WTC11 (cell line): ENCODE measurements at places on chromosomes 16 and 17. TPM values are rescaled to one million over a fixed set of nuclear protein-coding genes. Genes with fewer than 3 reads are reported as not detected.

DPEP3 gene
- 1.6 to 2.7 TPM (median 2.5 TPM) in 3 replicates for total RNA-seq

SLC25A10 gene
- total RNA-seq = 34.0 to 38.7 TPM (median 37.9 TPM) in 3 replicates

KRT32 gene
- not detected in 3 replicates for total RNA-seq

MEOX1 gene
- total RNA-seq = 0.16 TPM in 1 of 3 replicates, not detected in the others

NUFIP2 gene
- total RNA-seq = 87.1 to 93.1 TPM (median 90.5 TPM) in 3 replicates

ATAD5 gene
- 24.7 to 26.0 TPM (median 25.0 TPM) in 3 replicates for total RNA-seq

GDPD3 gene
- 1.5 to 2.5 TPM (median 1.8 TPM) in 3 replicates for total RNA-seq

JPH3 gene
- 37.9 to 41.2 TPM (median 39.0 TPM) in 3 replicates for total RNA-seq

- no peaks in the 10 kb centered on the region for H3K27me3 ChIP-seq
- no peaks in the 10 kb centered on the region for H3K4me1 ChIP-seq
- no peak for DNase-seq
Measured at GRCh38 chr17:82188001-82188961, 24.4 kb downstream of the CCDC57 start.

- H3K4me1 ChIP-seq = peaks cover 15% of the 10 kb centered on the region
- peaks cover 28% of the 10 kb centered on the region for H3K27me3 ChIP-seq
- no peak overlapping the region for H3K4me3 ChIP-seq
- H3K27ac ChIP-seq = no peak overlapping the region
- no peak for DNase-seq
- H3K36me3 ChIP-seq = no peaks in the 10 kb centered on the region
Measured at GRCh38 chr16:88687676-88688012, 1.3 kb upstream of the SNAI3 start.

GRCh38 chr17:67942810-67943209 lies 53.5 kb downstream of the C17orf58 start:
- H3K36me3 ChIP-seq = peaks cover 85% of the 10 kb centered on the region
- no peak for DNase-seq
- no peak overlapping the region for H3K4me3 ChIP-seq
- H3K4me1 ChIP-seq = no peaks in the 10 kb centered on the region
- H3K27ac ChIP-seq = no peak overlapping the region

GRCh38 chr17:29914819-29915537 lies 15.1 kb downstream of the SSH2 start:
- peaks cover 5% of the 10 kb centered on the region; the same call in 1 of the 2 replicates for H3K4me1 ChIP-seq
- DNase-seq = no peak
- no peak overlapping the region for H3K27ac ChIP-seq
- H3K4me3 ChIP-seq = no peak overlapping the region
- no peaks in the 10 kb centered on the region for H3K36me3 ChIP-seq

- H3K4me3 ChIP-seq = no peak overlapping the region
- H3K36me3 ChIP-seq = no peaks in the 10 kb centered on the region
- no peak overlapping the region for H3K27ac ChIP-seq
- no peaks in the 10 kb centered on the region for H3K27me3 ChIP-seq
- no peaks in the 10 kb centered on the region for H3K4me1 ChIP-seq
Measured at GRCh38 chr16:67999985-68000384, 701 bp upstream of the DPEP2 start.

- no peak for DNase-seq
- H3K27ac ChIP-seq = no peak overlapping the region
- no peak overlapping the region for H3K4me3 ChIP-seq
- H3K27me3 ChIP-seq = no peaks in the 10 kb centered on the region
- peaks cover 26% of the 10 kb centered on the region for H3K36me3 ChIP-seq
Measured at GRCh38 chr17:50359998-50360461, 13.0 kb downstream of the MRPL27 start.

DNA sequence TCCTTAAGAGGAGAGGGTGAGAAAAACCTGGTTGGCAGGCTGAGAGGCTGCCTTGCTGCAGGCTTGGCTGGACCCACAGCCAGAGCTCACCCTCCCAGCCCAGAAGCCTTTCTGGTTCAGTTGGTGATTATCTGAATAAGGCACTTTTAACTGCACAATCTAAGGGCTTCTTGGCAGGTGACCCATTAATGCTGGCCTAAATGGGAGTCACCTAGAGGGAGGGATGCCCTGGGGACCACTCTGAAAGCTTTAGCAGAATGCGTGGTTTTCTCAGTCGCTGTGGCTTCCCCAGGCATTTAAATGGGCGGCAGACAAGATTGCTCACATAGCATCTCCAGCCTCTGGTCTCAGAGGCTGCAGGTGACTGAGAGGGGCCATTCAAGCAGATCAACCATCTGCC lies 33.2 kb upstream of the SHISA9 start:
- no peak for DNase-seq
- peaks cover 2% of the 10 kb centered on the region; the same call in 1 of the 2 replicates for H3K27me3 ChIP-seq

DNA sequence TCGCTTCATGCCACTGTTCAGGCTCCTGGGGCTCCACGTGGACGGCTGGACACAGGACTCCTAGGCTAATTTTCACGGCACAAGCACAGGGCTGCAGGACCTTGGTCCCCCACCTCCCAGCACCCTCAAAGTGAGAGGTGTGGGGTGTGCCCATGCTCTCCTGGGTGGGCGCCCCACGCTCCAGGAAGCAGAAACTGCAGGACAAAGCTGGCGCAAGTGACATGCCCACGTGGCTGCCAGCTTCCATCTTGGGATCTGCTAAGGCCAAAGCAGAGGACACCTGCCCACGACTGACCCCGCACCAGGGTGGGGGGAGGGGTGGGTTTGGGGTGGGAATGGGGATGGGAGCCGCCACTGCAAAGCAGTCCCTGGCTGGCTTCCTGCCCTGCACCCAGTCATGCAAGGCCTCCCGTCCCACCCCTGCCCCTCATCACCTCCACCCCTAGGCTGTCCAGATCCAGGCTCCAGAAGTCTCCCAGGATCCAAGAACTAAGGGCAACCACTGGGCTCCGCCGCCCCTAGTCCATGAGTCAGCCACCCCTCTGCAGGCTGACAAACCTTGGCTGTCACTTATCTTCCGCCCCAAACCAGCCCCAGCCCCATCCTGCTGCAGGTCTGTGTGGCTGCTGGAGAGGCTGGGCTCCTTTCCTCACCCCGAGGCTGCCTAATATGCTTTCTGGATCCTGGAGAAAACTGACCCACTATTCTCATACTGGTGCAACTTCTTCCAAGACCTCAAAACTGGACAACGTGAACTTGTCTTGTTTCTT lies 11.1 kb downstream of the USP6 start:
- H3K4me3 ChIP-seq = no peak overlapping the region
- peaks cover 19% of the 10 kb centered on the region for H3K27me3 ChIP-seq
- no peak for DNase-seq
- no peaks in the 10 kb centered on the region; the same call in 1 of the 2 replicates for H3K4me1 ChIP-seq
- H3K36me3 ChIP-seq = no peaks in the 10 kb centered on the region
- H3K27ac ChIP-seq = no peak overlapping the region

- no peak for DNase-seq
- H3K27ac ChIP-seq = no peak overlapping the region
- H3K27me3 ChIP-seq = no peaks in the 10 kb centered on the region
- H3K4me3 ChIP-seq = no peak overlapping the region
- peaks cover 8% of the 10 kb centered on the region for H3K4me1 ChIP-seq
Measured at GRCh38 chr17:51014129-51014528, 106.5 kb downstream of the SPAG9 start.

GRCh38 chr17:15942207-15942833 lies 2.6 kb upstream of the ADORA2B start:
- 0 out of 2 replicates have a peak, but pooled peaks cover 3% of the 10 kb centered on the region for H3K36me3 ChIP-seq
- H3K27me3 ChIP-seq = peaks cover 50% of the 10 kb centered on the region
- H3K4me1 ChIP-seq = peaks cover 25% of the 10 kb centered on the region
- H3K27ac ChIP-seq = no peak overlapping the region

DNA sequence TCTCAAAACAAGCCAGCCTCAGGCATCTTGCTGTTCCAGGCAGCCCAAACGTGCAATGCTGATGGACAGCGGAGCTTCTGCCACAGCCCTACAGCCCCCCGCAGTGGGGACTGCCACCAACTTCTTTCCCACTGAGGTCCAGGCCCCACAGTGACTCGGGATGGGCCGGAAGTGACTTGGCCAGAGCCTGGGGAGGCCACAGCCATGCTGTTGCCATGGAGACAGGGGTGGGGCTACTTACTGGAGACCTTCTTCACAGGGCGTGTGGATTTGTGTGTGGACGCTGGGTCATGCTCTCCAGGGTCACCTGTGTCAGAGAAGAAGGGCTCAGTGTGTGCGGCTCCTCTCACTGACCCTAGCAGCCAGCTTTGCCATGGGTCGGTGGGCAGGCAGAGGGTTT lies 15.0 kb downstream of the TRIM25 start:
- no peak overlapping the region for H3K27ac ChIP-seq
- H3K36me3 ChIP-seq = peaks cover 63% of the 10 kb centered on the region
- no peak overlapping the region for H3K4me3 ChIP-seq
- peaks cover 16% of the 10 kb centered on the region for H3K4me1 ChIP-seq

DNA sequence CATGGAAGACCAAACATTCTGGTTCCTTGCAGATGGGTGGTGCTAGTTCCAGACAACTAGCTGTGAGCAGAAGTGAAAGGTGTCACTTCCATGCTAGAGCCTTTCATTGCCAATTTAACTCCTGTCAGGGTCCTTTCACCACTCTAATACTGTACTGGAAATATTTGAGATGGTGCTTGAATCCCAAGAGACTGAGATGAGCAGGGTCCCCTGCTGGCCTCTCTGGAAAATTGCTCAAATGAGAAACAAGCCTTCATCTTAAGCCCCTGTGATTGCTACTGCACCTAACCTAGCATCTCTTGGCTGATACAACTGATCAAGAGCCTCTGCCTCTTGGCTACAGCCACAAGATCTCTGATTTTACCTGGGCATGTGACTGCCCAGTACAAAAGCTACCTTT lies 7.4 kb upstream of the VAC14 start:
- no peaks in the 10 kb centered on the region for H3K4me1 ChIP-seq
- no peaks in the 10 kb centered on the region for H3K36me3 ChIP-seq
- H3K27me3 ChIP-seq = peaks cover 64% of the 10 kb centered on the region
- no peak overlapping the region for H3K4me3 ChIP-seq

DNA sequence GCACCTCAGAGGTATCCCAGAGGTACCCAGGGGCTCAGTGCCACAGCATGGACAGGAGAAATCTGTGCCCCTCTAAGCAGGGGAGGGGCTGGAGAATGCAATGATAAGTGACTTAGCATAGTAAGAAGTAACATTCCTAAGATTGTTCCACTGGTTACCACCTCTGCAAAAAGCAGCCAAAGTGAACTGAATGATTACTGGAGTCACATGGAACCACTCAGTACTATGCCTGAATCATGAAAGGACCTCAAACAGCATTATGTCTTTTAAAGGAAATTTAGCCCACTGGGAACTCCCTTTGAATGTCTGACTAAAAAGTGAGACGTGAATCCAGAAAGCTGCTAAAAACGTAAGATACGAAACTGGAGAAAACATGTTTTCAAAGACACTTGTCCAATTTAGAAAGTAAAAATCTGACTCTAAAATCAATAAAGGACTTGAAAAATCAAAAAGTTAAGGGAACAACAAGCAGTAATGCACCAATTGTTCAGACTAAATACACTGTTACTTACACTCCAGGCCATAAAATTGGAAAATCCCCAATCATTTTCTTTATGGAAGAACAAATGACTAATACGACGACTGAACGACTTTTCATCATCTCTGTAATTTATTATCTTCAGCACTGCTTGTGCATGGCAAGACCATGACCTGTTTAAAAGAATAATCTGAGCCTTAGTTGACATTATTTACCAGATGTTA lies 38.6 kb downstream of the LITAFD start:
- H3K27me3 ChIP-seq = no peaks in the 10 kb centered on the region
- no peak overlapping the region for H3K4me3 ChIP-seq
- H3K36me3 ChIP-seq = peaks cover 76% of the 10 kb centered on the region
- H3K4me1 ChIP-seq = no peaks in the 10 kb centered on the region
- H3K27ac ChIP-seq = no peak overlapping the region

GRCh38 chr17:39294060-39294459 lies 68.3 kb upstream of the STAC2 start:
- H3K4me3 ChIP-seq = no peak overlapping the region
- H3K36me3 ChIP-seq = peaks cover 2% of the 10 kb centered on the region; the same call in 1 of the 2 replicates
- no peak for DNase-seq
- no peak overlapping the region; the same call in 1 of the 2 replicates for H3K27ac ChIP-seq
- H3K27me3 ChIP-seq = no peaks in the 10 kb centered on the region

DNA sequence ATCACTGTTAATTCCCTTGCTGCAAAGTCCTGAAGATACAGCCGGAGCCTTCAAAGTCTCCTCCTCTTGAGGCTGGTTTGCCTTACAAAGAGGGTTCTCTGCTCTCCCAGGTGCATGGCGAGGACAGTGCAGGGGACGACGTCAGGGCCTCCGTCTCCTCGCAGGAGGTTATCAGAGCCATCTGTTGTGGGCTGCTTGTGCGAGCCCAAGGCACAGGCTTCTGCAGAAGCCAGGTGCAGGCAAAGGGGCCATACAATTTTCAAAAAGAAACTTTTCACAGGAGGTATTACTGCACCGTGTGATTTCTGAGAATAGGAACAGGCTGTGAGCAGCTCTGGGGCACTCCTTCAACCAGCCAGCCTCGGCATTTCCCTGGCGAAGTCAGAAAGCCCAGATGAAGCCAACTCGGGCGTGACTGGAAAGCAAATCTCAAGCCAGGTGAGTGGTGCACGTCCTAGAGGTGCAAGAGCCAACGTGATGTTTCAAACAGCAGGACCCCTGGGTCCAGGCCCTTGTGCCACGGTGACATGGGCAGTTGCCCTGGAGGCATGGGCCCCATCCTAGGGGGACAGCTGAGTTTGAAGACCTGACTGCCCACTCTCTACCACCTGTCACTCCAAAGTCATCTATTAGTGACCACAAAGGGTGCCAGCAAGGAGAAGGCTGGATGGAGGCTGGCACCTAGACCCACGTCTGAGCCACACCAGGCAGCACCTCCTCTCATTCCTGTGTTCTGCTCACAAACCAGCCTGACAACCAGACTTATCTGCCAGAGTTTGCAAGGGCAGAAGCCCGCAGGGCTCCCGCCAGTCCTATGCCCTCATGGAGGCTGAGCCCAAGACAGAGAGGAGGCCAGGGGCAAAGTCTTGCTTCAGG lies 68.6 kb downstream of the SMPD3 start:
- DNase-seq = no peak
- H3K4me1 ChIP-seq = peaks cover 18% of the 10 kb centered on the region
- no peaks in the 10 kb centered on the region for H3K27me3 ChIP-seq
- no peak overlapping the region for H3K4me3 ChIP-seq
- no peak overlapping the region for H3K27ac ChIP-seq

DNA sequence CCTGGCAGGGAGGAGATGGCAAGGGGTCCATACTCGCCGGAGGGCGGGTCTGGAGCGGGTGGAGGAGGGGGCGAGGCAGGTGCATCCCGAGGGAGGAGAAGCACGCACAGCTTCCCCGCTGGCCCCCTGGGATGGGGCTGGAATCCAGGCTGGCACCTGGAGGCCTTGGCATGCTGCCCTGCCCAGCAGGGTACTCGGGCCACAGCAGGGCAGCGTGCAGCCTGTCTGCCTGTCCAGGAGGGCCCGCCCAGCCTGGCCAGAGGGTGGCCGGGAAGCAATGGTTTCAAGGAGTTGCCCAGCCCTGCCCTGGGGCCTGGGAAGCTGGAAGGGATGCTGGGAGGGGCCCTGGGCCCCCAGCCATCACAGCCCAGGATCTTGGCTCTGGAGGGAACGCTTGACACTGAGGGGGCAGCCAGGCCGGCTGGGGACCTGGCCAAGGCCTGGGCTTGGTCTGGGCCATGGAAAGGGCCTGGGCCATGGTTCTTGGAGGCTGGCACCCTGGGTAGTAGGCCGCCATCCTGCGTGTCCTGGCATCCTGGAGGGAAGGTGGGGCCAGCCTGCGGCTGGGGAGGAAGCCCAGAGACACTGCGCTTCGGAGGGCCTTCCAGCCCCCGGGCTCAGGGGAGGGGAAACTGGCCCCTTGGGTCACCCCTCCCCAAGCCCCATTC lies 1.1 kb downstream of the GLIS2 start:
- no peak for DNase-seq
- no peaks in the 10 kb centered on the region for H3K36me3 ChIP-seq
- peak overlapping the region; percentile 70 for H3K4me3 ChIP-seq
- peaks cover 13% of the 10 kb centered on the region for H3K27me3 ChIP-seq
- H3K27ac ChIP-seq = no peak overlapping the region

GRCh38 chr16:88415713-88416323 lies 33.1 kb downstream of the ZNF469 start:
- no peak overlapping the region for H3K27ac ChIP-seq
- no peaks in the 10 kb centered on the region; the same call in 1 of the 2 replicates for H3K27me3 ChIP-seq
- no peak for DNase-seq
